ENCODE measurements at places on chromosomes 6 and 20. TPM values are rescaled to one million over a fixed set of nuclear protein-coding genes. Genes with fewer than 3 reads are reported as not detected.
A peak's percentile ranks its signal among the peaks of the same experiment; 100 is the strongest.

The FOXC1 gene
- total RNA-seq, result 1.3 TPM

The TGM6 gene
- not detected for total RNA-seq

- DNase-seq, result no peak
- no peaks in the 10 kb centered on the region for H3K36me3 ChIP-seq
- no peaks in the 10 kb centered on the region for H3K4me1 ChIP-seq
- peaks cover 22% of the 10 kb centered on the region for H3K27me3 ChIP-seq
- H3K27ac ChIP-seq, result no peak overlapping the region
Measured at GRCh38 chr6:159033160-159034049, 11.4 kb downstream of the TAGAP start.

DNA sequence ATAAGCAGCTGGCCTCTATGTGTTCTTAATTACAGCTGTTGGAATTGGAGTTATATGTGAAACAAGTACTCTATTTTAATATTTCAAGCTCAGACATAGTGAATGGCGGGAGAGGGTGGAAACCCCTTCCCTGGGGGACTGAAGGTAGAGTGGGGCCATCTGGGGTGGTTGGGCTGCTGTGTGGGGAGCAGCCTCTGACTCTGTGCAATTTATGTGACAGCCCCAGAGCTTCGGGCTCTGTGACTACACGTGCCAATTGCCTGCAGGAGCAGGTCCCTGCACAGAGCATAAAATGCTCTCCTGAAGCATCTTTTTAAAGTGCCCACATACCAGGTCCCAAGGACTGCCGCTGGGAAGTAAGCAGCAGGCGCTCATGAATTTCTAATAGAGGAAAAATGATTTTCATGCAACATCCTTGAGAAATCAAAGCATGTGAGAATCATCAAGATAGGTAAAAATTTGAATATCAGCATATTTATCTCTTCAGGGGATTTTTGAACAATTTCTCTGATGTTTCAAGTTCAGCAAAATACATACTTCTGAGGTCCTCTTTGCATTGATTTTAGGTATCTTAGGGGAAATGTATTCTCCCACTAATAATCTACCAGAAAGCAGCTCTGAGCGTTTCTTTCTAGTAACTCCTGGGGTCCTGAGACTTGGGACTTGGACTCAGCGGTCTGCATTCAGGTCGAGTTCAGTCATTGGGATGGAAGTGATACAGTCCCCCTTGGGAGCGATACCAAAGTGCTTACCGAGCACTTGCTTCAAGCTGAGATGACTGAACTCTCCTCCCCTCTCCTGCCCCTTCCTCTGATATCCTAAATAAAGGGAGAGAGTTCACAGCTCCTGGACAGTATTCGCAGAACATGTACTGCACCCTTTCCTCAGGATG is 40.0 kb downstream of the ALDH8A1 start:
- H3K27ac ChIP-seq, result peak overlapping the region; percentile 87
- peaks cover 16% of the 10 kb centered on the region for H3K4me1 ChIP-seq
- H3K36me3 ChIP-seq, result no peaks in the 10 kb centered on the region
- DNase-seq, result no peak
- no peak overlapping the region for H3K4me3 ChIP-seq

DNA sequence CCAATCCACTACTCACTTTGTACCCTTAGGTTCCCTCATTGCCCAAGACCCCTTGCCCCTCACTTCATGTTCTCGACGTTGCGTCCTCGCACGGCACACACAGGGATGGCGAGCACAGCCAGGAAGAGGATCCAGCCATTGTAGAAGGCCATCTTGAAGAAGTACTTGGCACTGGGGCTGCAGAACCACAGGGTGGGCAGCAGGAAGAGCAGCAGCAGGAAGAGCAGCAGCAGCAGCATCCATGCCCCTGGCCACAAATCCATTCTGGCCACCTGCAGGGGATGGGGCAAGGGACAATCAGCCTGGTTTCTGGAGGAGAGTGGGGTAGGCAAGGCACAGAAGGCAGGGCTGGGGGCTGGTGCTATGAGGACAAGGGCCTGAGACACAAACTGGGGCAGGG is 4.7 kb downstream of the AGPAT1 start:
- no peaks in the 10 kb centered on the region for H3K27me3 ChIP-seq
- no peak overlapping the region for H3K4me3 ChIP-seq
- H3K36me3 ChIP-seq, result peaks cover 46% of the 10 kb centered on the region
- peaks cover 4% of the 10 kb centered on the region for H3K4me1 ChIP-seq
- H3K27ac ChIP-seq, result no peak overlapping the region
- no peak for DNase-seq

- H3K36me3 ChIP-seq, result no peaks in the 10 kb centered on the region
- no peaks in the 10 kb centered on the region for H3K27me3 ChIP-seq
- DNase-seq, result peak; percentile 61
- no peak overlapping the region for H3K27ac ChIP-seq
Measured at GRCh38 chr6:13248053-13248452, 80.3 kb downstream of the TBC1D7 start.

GRCh38 chr20:23125625-23126191 is 39.6 kb upstream of the CD93 start:
- DNase-seq, result peak; percentile 60
- H3K27ac ChIP-seq, result no peak overlapping the region
- H3K36me3 ChIP-seq, result no peaks in the 10 kb centered on the region
- H3K27me3 ChIP-seq, result peaks cover 2% of the 10 kb centered on the region

GRCh38 chr20:63553251-63553932 is 567 bp upstream of the FNDC11 start:
- peak; percentile 83 for DNase-seq
- peak overlapping the region; percentile 63 for H3K4me3 ChIP-seq
- peaks cover 5% of the 10 kb centered on the region for H3K4me1 ChIP-seq
- H3K36me3 ChIP-seq, result no peaks in the 10 kb centered on the region
- no peak overlapping the region for H3K27ac ChIP-seq

GRCh38 chr6:136582711-136583471 is 32.7 kb upstream of the MAP7 start:
- H3K4me3 ChIP-seq, result no peak overlapping the region
- H3K36me3 ChIP-seq, result peaks cover 11% of the 10 kb centered on the region
- peaks cover 11% of the 10 kb centered on the region for H3K4me1 ChIP-seq
- DNase-seq, result peak; percentile 94

- no peaks in the 10 kb centered on the region for H3K27me3 ChIP-seq
- no peak for DNase-seq
- no peak overlapping the region for H3K4me3 ChIP-seq
- no peaks in the 10 kb centered on the region for H3K4me1 ChIP-seq
Measured at GRCh38 chr6:137937834-137938233, 70.8 kb downstream of the TNFAIP3 start.

- no peak for DNase-seq
- peaks cover 16% of the 10 kb centered on the region for H3K4me1 ChIP-seq
- H3K27ac ChIP-seq, result no peak overlapping the region
- no peaks in the 10 kb centered on the region for H3K36me3 ChIP-seq
Measured at GRCh38 chr6:132089173-132089572, 138.0 kb upstream of the CCN2 start.

GRCh38 chr6:45377043-45377553 is 636 bp downstream of the SUPT3H start:
- peak overlapping the region; percentile 66 for H3K4me3 ChIP-seq
- peak; percentile 16 for DNase-seq
- H3K27me3 ChIP-seq, result no peaks in the 10 kb centered on the region
- no peaks in the 10 kb centered on the region for H3K36me3 ChIP-seq

DNA sequence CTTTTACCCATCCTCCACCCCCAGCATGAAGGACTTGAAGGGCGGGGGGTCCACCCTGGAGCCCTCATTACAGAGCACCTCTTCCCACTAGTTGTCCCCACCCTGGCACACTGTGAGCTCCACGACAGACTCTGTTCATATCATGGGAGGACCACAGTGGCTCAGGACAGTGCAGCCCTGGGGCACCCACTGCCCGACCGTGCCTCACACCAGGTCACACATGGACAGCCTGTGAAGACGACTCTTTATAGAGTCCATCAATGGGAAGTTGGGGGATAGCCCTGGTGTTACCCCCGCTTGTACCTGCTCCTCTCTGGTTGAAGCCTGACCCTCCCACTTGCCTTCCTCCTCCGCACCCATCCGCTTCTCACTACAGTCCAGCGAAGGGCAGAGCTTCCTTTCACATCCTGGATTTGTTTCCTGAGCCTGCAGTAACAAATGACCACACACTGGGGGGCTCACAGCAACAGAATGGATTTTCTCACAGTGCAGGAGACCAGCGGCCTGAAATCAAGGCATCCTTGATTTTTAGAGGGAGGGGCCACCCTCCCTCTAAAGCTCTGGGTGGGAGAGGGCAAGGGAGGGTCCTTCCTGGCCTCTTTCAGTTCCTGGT is 15.5 kb downstream of the ZNF831 start:
- no peaks in the 10 kb centered on the region for H3K4me1 ChIP-seq
- H3K4me3 ChIP-seq, result no peak overlapping the region
- no peak for DNase-seq
- no peaks in the 10 kb centered on the region for H3K36me3 ChIP-seq
- no peak overlapping the region for H3K27ac ChIP-seq

- peaks cover 32% of the 10 kb centered on the region for H3K36me3 ChIP-seq
- H3K27ac ChIP-seq, result peak overlapping the region; percentile 92
- H3K4me1 ChIP-seq, result peaks cover 35% of the 10 kb centered on the region
- H3K27me3 ChIP-seq, result no peaks in the 10 kb centered on the region
- DNase-seq, result peak; percentile 45
Measured at GRCh38 chr6:43771210-43771857, 1.3 kb downstream of the VEGFA start.

GRCh38 chr6:40986364-40986763 is 52.7 kb downstream of the UNC5CL start:
- H3K4me1 ChIP-seq, result no peaks in the 10 kb centered on the region
- H3K36me3 ChIP-seq, result no peaks in the 10 kb centered on the region
- H3K4me3 ChIP-seq, result no peak overlapping the region

Data from IMR-90 (cell line).